ENCODE measurements at places on chromosomes 5 and 9.

- no peak for DNase-seq
Observed at GRCh38 chr9:5111696-5112095, 73.7 kb downstream of the INSL6 start.

GRCh38 chr5:99037668-99038067 is 108.9 kb upstream of the CHD1 start:
- DNase-seq = peak; percentile 70

DNA sequence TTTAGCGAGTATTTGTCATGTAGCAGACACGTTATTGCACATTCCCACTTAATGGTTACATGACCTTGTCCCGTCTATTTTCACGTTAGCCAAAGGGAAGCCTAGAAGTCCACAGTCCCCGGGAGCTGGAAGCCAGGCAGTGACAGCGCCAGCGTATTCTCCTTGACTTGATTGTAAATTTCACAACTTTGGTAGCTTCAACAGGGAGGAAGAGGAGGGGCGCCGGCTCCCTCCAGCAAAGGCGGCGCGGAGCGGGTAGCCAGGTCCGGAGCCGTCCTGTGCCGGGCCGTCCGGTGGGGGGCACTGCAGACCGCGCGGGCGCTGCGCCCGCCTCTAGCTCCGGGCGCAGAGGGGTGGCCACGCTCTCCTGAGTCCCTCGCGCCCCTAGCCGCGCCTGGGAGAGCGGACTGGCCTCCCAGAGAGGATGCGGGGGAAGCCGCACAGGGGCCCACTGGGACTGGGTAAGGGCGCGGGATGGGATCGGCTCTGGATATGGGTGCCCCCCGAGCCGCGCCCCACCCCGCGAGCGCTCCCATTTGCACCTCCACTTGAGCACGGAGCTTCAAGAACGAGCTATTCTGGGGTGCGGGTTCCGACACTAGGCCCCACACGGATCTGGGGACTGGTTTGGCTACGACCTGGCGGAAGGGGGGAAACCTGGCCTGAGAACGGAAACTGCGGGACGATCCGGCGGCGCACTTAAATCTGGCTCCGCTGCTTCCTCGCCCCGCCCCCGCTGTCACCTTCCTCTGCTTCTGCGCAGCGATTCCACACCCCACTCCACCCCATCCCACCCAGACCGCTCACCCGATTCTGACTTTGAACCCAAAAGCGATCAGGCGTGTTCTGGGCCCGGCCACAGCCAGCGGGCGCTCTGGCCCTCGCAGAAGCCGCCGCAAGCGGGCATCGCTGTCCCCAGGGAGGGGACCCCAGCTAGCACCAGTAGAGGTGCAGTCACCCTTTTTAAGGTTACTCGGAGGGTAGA is 23.8 kb downstream of the KLF4 start:
- peak; percentile 57 for DNase-seq

GRCh38 chr9:34651876-34652601 is at the start of gene IL11RA:
Gene IL11RA, plus strand, starts transcription at chr9:34652185. Its CDS starts 3,033 bp downstream, at chr9:34655218.
- peak; percentile 33 for DNase-seq

GRCh38 chr5:155147222-155147621 is 133.7 kb downstream of the KIF4B start:
- no peak for DNase-seq

All from CD4-positive, alpha-beta T cell treated with Interleukin-1 beta for 1 hour (primary cell).